ENCODE measurements at places on chromosomes 11 and 22.
A peak's percentile ranks its signal among the peaks of the same experiment; 100 is the strongest.

GRCh38 chr11:110035357-110035756 is 57.8 kb upstream of the ZC3H12C start:
- no peak for DNase-seq

DNA sequence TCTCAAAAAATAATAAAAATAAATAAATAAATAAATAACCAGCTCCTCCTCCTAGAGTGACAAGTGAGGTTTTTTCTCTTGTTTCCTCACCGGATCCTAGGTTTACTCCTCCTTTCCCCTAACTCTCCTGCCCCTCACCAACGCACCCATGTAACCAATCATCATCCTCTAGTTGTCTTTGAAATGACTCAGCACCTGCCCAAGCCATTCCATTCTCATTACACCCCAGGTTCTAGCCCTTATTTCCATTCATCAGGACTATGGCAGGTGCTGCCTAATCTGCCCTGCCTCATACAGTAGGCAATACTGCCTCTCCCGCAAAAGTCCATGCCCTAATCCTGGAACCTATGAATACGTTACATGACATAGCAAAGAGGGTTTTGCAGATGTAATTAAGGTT is 60.4 kb downstream of the BUD13 start:
- DNase-seq = no peak

GRCh38 chr11:6812390-6813005 is 13.0 kb upstream of the OR6A2 start:
- peak; percentile 47 for DNase-seq

DNA sequence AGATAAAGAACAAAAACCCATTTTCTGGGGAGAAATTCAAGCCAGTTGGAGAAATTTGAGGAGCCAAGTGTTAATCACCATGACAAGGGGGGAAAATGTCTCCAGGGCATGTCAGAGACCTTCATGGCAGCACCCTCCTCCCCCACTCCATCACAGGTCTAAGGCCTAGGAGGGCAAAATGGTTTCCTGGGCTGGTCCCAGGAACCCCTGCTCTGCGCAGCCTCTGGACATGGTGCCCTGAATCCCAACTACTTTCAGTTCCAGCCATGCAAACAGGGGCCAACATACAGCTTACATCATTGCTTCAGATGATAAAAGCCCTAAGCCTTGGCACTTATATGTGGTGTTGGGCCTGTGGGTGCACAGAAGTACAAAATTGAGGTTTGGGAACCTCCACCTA is 167.5 kb downstream of the LUZP2 start:
- no peak for DNase-seq

DNA sequence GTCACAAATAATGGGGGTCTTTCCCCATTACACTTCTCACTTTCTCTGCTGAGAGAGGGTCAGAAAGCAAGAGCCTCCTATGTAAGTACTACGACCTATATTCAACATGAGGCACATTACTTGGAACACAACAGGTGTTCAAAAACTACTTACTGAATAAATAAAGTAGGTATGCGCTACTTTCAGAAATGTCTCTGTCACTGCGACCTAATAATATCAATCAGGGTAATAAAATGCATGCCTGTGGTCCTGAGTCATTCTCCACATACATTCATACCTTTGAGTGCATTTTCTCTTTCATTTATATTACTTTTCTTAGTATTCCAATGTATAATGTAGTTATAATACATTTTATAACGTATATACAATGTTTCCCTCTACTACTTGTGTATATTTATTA is 838.9 kb downstream of the DLG2 start:
- no peak for DNase-seq

DNA sequence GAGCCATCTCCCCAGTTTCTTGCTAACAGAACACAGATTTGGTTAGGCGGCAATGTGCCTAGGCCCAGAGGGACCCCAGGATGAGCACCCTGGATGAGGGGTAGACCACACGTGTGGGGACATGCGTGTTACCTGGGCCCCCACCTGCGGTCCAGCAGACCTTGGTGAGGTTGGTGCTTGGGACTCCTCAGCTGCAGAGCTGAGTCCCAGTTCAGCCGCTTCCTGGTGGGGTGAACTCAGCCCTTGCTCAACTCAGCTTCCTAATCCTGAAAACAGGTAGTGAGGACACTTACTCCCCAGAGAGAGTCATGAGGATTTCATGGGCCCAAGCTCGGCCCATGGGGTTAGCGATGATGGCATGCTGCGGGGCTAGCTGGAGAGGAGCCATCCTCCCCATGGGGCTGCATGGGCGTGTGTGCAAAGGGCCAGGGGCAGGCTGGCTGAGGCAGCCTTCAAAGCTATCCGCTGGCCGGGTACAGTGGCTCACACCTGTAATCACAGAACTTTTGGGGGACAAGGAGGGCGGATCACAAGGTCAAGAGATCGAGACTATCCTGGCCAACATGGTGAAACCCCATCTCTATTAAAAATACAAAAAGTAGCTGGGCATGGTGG is 46.9 kb upstream of the SHISAL1 start:
- DNase-seq = no peak

GRCh38 chr11:134275534-134276395 is at the start of gene GLB1L3:
TSS of gene GLB1L3 (plus strand) at chr11:134276379. CDS start at chr11:134276741, 362 bp downstream.
- DNase-seq = no peak

DNA sequence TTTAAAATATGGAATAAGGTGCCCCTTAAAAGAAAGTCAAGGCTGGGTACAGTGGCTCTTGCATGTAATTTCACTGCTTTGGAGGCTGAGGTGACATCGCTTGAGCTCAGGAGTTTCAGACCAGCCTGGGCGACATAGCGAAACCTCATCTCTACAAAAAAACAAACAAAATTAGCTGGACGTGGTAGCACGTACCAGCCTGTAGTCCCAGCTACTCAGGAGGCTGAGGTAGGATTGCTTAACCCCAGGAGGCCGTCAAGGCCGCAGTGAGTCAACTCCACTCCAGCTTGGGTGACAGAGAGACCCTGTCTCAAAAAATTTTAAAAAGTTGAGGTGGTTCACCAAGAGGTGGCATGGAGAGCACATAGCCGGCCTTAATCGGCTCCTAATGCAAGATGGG is 17.7 kb upstream of the ADORA2A start:
- no peak for DNase-seq

DNA sequence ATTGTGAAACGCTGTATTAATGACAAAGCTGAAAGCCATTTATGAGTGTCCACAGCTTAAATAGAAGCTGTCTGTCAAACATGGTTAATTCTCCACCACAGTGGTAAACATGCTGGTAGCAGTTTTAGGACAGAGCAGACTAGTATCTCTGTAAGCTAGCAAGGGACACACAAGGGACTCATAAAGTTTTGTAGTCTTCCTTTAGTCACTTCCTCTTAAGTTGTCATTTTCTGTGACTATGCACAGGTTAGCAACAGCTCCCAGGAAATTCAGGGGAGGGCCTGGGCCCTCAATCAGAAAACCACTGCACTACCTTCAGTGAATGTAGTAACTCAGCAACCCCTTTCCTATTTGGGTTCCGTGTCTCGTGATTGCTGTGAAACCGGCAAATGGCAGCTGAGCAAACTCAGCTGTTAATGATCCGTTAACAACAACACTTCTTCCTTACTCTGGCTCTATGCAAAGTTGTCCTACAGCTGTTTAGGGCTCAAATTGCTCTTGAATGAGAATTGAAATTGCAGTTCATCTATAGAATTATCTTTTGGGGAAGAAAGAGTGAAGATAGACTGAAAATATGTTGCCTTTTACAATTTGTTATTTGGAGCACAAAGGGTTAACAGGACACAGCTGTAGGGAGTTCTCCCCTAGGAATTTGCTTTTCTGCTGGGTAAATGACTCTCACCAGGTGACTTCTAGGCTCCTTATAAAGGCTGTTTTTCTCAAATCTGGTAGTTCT is at the start of gene MMP26:
Gene MMP26 (plus strand): TSS at position 731 of the 736 bp plus-strand sequence.
- DNase-seq = no peak

DNA sequence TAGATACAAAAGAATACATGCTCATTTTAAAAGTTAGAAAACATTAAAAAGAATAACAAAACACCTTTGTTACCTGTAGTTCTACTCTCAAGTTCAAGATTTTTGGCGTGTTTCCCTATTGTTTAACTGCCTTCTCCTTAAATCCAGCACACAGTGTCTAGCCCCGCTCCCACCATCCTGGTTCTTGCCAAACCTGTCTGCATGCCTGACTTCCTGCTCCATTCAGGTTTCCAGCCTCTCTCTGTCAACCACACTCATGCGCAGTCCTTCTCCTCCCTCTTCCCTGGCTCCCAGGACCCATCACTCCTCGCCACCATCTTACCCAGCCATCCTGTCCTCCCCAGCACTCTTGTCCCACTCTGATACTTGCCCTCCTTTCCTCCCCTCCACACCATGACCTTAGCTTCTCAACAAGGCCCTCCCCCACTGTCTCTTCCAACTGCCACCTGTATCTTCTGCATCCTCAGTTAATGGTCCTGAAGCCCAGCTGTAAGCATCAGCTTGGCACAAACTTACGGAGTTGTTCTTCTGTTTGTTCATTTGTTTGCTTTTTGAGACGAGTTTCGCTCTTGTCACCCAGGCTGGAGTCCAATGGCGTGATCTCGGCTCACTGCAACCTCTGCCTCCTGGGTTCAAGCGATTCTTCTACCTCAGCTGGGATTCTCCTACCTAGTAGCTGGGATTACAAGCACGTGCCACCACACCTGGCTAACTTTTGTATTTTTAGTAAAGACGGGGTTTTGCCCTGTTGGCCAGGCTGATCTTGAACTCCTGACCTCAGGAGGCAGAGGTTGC is 7.5 kb upstream of the MYH9 start:
- no peak for DNase-seq

DNA sequence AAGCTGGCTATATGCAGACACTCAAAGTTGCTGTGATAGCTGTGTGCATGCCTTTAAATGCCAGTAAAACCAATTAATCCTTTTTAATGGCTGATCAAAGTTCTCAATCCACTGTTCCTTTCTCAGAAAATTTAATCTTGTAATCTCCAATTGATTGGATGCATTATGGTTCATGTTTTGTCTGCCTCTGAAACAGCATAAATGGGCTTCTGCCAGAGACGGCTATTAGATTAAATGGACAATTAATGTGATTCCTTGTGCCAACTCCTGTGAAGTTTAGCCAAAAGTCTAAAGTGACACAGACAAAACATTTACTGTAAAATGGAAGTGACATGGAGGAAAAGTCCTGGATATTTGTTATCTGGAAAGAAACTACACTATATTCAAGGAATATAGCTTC is 952.5 kb upstream of the FAT3 start:
- no peak for DNase-seq

DNA sequence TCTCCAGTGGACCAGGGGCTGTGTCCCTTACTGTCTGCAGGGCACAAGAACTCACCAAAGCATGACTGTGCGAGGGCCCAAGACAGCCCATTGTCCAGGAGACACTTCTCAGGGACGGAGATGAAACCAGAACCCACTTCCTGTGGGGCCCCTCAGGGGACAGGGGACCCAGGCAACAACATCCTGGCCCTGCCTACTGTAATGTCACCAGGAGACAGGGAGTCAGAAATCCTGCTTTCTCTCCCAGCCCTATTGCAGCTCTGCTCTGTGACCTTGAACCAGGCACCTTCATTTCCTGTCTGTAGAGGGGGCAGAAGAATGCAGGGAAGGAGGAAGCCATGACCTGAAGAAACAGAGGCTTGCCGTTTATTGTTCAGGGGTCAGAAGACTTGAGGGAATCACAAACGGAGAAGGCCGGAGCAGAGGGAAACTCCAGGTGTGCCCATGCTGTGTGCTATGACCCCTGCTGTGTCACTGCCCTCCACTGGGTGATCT is 98.0 kb downstream of the NAT10 start:
- DNase-seq = no peak

DNA sequence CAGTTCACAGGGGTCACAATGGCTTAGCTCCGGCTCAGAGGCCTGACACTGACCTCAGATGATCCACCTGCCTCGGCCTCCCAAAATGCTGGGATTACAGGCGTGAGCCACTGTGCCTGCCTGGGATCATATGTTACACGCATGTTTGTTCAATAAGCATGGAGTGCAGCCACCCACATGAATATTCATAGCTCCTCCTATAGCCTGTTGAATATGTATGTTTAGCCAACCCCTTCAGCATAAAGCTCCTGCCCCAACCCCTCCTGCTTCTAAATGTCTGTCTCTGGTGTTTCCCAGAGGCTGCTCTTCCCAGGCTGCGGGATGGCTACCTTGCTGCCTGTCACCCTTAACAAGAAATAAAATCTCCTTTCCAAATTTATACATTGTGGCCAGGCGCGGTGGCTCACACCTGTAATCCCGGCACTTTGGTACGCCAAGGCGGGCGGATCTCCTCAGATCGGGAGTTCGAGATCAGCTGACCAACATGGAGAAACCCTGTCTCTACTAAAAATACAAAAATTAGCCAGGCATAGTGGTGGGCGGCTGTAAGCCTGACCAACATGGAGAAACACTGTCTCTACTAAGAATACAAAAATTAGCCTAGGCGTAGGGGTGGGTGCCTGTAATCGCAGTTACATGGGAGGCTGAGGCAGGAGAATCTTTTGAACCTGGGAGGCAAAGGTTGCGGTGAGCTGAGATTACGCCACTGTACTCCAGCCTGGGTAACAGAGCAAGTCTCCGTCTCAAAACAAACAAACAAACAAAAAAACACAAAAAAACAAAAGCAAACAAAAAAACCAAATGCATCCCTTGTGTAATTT is 1.1 kb upstream of the APOBEC3F start:
- no peak for DNase-seq

- DNase-seq = peak; percentile 66
Measured at GRCh38 chr11:20131788-20132666, 28.2 kb downstream of the DBX1 start.

DNA sequence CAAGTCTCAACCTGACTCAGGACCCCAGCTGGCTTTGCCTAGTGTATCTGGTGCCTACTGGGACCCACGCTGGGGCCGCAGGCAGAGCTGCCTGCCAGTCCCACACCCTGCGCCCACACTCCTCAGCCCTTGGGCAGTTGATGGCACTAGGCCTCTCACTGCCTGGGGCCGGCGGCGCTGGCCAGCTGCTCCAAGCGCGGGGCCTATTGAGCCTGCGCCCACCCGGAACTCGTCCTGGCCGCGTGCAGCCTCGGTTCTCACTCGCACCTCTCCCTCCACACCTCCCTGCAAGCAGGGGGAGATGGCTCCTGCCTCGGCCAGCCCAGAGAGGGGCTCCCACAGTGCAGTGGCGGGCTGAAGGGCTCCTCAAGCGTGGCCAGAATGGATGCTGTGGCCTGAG is 908.5 kb upstream of the CCDC90B start:
- no peak for DNase-seq

DNA sequence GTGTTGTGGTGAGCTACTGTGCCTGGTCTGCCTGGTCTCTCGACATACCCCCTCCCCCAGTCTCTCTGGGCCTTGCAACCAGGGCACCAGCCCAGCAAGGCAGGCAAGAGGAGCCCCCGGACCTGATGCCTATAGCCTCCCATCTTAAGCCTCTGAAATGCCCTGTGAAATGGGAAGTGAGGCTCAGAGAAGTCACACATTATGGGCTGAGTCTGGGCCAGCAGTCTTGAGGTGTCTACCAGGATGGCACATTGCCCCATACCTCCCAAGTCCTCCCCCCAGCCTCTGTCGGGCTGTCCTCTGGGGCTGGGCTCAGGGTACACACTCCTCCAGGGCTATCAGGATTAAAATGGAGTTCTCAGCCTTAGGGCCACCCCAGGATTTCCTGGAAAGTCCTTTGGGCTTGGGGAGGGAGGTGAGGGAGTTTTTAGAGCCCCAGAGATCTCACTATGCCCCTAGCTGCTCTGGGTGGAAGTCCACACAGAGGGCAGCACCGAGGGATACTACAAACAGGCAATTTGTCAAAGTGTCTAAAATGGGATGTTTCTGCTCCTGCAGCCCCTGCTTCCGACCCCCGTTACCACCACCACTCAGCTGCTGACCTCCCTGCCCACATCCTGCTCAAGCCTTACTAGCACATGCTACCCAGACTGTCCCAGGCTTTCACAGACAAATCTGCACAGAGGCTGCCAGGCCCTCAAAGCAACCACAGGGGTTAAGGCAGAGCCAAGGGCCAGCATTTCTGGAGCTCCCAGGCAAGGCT is 3.1 kb upstream of the SH3BP1 start:
- DNase-seq = no peak

Measured in kidney capillary endothelial cell (primary cell).